ENCODE measurements at places on chromosomes 13 and 19. TPM values are rescaled to one million over a fixed set of nuclear protein-coding genes. Genes with fewer than 3 reads are reported as not detected.

- no peak for DNase-seq
These were observed 474 bp upstream of the FAM174C start for GRCh38 chr19:1274852-1275259.

DNA sequence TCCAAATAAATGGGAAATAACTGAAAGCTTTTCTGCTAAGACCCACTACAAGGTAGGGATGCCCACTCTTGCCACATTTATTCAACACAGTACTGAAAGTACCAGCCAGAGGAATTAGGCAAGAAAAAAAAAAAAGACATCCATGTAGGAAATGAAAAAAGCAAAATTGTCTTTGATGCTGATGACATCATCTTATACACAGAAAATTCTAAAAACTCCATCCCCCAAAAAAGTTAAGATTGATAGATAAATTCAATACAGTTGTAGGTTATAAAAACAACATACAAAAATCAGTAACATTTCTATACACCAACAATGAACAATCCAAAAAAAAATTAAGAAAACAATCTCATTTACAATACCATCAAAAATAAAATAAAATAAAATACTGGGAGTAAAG, 330.4 kb downstream of the RBM26 start:
- no peak for DNase-seq

The ISYNA1 gene
- total RNA-seq, result 63.7 TPM

- DNase-seq, result no peak
These were observed 155.8 kb downstream of the TEX29 start for GRCh38 chr13:111476197-111476596.

DNA sequence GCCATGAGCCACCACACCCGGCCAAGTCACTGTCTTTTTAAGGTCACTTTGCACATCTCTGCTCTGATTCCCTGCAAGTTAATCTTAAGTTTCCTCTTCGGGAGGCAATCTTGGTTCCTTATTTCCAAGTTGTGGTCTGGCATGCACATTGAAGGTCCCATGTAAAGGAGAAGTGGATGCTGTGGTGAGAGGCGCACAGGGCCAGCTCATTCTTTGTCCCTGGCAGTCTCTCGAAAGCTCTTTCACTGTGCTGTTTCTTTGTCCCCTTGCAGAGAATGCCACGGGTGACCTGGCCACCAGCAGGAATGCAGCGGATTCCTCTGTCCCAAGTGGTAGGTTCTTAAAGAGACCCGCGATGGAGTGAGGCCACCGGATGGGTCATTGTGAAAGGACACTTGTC, 16.4 kb upstream of the C19orf33 start:
- DNase-seq, result no peak

- DNase-seq, result no peak
These were observed 43.2 kb upstream of the RANBP3 start for GRCh38 chr19:6020972-6021805.

GRCh38 chr13:45781553-45782326, 69.8 kb downstream of the SIAH3 start:
- DNase-seq, result no peak

- no peak for DNase-seq
These were observed 198.8 kb downstream of the NBEA start for GRCh38 chr13:35140831-35141230.

The SLC7A9 gene
- 1.5 TPM for total RNA-seq

The FGF22 gene
- 2.4 TPM for total RNA-seq
